A549 treated with CORT108297 at 1 μM for 4 hours (cell line): ENCODE measurements at places on chromosomes 16 and 17. TPM values are rescaled to one million over a fixed set of nuclear protein-coding genes. Genes with fewer than 3 reads are reported as not detected.

SLC35G6 gene
- not detected in 5 replicates for total RNA-seq

CES5A gene
- total RNA-seq: not detected in 5 replicates

FBXW10B gene
- total RNA-seq: 2.7 to 4.2 TPM (median 4.1 TPM) in 5 replicates

TPSG1 gene
- total RNA-seq: 0.08 to 0.24 TPM (median 0.13 TPM) in 3 of 5 replicates, not detected in the others

SLC38A8 gene
- total RNA-seq: not detected in 5 replicates
